ENCODE measurements at places on chromosomes 4 and X. TPM values are rescaled to one million over a fixed set of nuclear protein-coding genes. Genes with fewer than 3 reads are reported as not detected.

DNA sequence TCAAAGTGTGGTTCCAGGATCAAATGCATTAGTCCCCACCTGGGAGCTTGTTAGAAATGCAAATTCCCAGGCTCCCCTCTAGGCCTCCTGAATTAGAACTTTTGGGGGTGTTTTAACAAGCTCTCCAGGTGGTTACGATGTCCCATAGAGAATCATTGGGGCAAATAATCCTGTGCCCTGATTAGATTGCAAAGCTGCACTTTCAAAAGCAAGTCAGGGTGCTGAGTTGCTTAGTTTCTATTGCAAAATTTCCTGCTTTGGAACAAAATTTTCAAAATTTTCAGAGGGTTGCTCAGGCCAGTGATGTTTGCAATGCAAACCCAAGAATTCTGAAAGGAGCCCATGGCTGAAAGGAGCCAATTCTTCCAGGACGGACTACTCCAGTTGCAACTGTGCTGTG is 71.0 kb downstream of the MGST2 start:
- DNase-seq, result no peak
- H3K36me3 ChIP-seq, result no peaks in the 10 kb centered on the region
- H3K4me1 ChIP-seq, result peaks cover 17% of the 10 kb centered on the region
- no peak overlapping the region for H3K4me3 ChIP-seq

Gene ZNF732
- total RNA-seq, result not detected

GRCh38 chr4:33649471-33649870 is 2594.8 kb downstream of the ARAP2 start:
- no peaks in the 10 kb centered on the region for H3K4me1 ChIP-seq
- no peak overlapping the region for H3K4me3 ChIP-seq
- H3K36me3 ChIP-seq, result no peaks in the 10 kb centered on the region
- no peak overlapping the region for H3K27ac ChIP-seq
- DNase-seq, result no peak
- no peaks in the 10 kb centered on the region for H3K27me3 ChIP-seq

DNA sequence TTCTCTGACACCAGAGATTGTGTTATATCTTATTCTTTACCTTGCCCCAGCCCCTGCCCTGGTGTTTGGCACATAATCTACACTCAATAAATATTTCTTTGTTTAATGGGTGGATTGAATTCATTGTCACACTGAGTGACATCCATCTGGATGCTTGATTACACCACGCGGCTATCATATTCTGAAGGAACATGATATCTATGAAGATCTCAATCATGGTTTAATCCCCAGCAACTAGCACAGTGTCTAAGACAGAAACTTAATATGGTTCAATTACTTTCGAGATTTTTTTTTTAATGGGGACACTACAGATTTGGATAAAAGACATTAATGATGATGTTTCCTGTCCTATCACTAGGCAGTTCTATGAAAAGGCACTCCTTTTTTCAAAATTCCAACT is 246.3 kb downstream of the PALLD start:
- H3K4me1 ChIP-seq, result no peaks in the 10 kb centered on the region
- no peak overlapping the region for H3K4me3 ChIP-seq
- DNase-seq, result no peak

DNA sequence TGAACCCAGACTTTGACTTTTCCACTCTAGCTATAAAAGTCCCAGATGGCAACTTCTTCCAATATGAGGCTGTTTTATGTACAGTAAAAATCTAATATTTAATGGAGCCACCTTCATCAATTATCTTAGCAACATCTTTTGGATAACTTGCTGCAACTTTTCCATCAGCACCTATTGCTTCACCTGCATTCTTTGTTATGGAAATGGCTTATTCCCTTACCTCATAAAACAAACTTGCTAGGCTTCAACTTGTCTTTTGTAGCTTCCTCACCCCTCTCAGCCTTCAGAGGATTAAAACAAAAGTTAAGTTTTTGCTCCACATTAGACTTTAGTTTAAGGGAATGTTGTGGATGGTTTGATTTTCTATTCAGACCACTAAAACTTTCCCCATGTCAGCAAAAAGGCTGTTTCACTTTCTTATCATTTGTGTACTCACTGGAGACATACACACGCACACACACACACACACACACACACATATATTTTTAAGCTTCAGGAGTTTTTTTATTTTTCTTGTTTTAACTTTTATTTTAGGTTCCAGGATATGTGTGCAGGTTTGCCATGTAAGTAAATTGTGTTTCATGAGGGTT is 1296.1 kb upstream of the PABPC4L start:
- H3K27me3 ChIP-seq, result no peaks in the 10 kb centered on the region
- no peaks in the 10 kb centered on the region for H3K4me1 ChIP-seq
- no peak overlapping the region for H3K27ac ChIP-seq
- DNase-seq, result no peak
- H3K4me3 ChIP-seq, result no peak overlapping the region
